ENCODE measurements at places on chromosomes 12 and 14.
A peak's percentile ranks its signal among the peaks of the same experiment; 100 is the strongest.

DNA sequence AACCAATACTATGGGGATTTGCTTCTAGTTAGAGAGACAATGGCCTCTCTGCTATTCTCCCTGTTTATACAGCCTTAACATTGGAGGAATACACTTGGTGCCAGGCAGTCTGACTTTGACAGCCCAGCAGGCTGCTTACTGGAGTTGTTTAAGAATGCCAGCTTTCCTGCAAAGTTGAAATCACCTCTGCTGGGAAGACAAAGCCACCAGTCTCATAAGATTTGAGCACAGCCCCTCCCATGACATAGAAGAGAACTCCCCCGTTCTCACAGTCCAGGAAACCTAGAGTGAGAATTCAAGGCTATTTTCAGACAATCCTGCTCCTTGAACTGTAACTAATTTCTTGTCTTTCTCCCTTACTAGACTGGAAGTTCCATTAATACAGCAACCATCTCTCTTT, 21.1 kb upstream of the CATSPERB start:
- no peak for DNase-seq

DNA sequence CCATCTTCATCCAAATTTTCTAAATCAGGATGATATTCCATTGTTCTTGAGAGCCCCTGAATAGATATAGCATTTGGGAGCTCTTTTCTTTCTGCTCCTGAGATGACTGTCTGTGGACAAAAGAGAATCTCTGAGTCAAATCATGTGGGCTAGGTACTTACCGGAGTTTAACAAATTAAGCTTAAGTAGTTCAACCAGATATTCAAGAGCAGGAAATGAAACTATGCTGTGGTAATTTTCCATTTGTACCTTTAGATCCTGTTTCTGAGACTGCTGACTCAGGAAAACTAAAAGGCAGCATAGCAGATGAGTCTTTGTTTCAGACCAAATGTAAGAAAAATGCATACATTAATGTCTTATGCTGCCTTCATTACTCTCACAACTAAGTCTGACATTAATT, at the start of gene CLEC7A:
Gene CLEC7A (minus strand): TSS at position 158 of the 400 bp plus-strand sequence. CDS start 117 bp downstream, at position 41.
- no peak for DNase-seq

DNA sequence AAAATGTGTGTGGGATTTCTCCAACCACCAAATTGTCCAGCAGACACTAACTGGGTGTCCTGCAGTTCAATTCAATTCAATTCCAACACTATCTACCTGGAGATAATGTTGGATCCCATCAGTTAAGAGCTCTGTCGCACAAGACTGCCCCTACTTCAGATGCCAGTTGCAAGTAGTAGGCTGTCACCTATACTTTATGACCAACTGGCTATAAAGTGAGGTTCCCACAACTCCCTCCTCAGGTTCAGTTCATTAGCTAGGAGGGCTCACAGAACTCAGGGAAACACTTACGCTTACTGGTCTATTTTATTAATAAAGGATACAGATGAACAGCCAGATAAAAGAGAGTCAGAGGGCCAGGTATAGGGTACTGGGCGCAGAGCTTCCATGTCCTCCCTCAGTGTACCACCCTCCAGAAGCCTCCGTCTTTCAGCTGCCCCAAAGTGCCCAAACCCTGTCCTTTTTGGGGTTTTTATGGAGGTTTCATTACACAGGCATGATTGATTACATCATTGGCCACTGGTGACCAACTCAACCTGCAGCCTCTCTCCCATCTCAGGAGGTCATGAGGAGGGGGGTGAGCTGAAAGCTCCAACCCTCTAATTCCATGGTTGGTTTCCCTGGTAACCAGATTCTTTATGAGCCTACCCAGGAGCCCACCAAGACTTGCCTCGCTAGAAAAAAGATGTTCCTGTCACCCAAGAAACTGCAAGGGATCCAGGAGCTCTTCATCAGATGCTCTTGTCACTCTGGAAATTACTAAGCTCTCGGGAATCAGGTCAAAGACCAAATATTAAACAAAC, 7.5 kb upstream of the SERPINA5 start:
- no peak for DNase-seq

DNA sequence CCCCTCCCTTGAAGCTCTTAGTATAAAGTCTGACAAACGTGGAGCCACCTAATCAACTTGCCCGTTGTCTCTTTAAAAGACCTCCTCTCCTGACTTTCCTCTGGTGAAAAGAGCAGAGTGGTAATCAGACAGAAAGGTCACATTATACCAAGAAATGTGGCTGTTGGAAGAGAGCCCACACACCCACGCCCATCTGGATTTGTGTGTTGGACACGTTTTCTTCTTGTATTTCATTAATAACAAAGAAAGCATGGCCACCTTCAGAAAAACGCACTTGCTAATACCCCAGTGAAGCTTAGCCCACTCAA, 41.3 kb downstream of the CCDC60 start:
- DNase-seq, result no peak

GRCh38 chr14:23359722-23360447, 5.1 kb downstream of the EFS start:
- DNase-seq, result no peak

GRCh38 chr14:24362241-24362960, 5.6 kb upstream of the NFATC4 start:
- peak; percentile 74 for DNase-seq

- no peak for DNase-seq
Observed at GRCh38 chr14:103538291-103539055, 9.5 kb downstream of the TRMT61A start.

- DNase-seq, result no peak
Observed at GRCh38 chr12:124758266-124759220, 105.1 kb downstream of the SCARB1 start.

DNA sequence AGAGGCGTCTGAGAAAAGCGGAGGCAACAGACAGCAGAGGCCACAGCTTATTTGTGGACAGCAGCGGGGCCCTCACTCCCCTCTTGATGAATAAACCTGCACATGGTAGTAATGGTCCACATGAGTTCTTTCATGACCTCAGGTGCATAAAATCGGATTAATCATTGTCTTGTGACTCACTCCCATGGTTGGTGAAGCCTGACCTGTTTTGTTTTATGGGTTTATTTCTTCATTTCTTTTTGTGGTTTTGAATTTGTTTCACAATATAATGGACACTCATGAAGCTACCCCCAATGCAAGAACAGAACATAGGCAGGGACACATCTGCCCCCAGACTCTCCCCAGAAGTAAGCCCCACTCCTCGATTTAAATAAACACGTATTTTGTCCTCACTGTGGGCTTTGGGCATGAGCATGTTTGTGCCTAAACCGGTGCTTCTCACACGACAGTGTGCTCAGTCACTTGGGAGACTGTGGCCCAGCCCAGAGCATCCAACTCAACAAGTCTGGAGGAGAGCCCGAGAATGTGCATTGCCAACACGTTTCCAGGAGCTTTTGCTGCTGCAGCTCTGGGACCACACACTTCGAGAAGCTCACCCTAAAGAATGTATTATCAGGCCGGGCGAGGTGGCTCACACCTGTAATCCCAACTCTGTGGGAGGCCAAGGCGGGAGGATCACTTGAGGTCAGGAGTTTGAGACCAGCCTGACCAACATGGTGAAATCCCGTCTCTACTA, 116.1 kb downstream of the SCARB1 start:
- DNase-seq, result peak; percentile 90

- no peak for DNase-seq
Observed at GRCh38 chr12:111238075-111238734, 130.7 kb downstream of the PHETA1 start.

DNA sequence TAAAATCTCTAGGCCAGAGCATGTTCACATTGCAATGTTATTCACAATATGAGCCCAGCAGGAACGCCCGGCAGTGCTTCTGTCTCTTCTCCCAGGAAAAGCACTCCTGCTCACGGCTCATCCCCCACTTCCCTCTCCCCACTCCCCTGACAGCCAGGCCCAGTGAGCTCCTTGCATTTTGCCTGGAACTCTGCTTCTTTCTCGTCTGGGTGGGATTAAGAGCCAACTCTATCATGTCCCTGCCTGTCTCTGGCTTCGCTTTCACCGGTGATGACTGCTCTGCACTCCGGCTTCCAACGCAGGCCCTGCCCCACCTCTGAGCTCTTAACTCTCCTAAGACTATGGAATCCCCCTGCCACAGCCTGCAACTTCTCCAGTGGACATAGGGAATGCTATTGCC, 2.5 kb downstream of the PLEK2 start:
- no peak for DNase-seq

DNA sequence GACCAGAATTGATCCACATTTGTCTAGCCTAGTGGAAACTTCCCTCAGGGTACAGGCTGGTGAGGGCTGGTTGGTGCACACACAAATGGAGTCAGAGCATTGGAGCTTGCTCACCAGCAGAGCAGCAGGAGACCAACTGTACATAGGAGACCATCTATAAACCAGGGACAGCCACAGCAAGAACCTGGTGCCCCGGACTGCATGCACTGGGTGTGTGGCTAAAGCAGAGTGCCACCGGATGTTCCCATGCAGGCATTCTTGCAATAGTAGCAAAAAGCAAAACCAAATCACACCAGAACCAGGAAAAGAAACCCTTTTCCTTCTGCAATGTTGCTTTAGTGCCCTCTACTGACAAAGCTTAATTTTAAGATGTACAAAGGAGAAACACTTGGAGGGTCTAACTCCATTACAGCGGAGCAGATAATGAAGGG, 136.4 kb downstream of the MDGA2 start:
- no peak for DNase-seq

DNA sequence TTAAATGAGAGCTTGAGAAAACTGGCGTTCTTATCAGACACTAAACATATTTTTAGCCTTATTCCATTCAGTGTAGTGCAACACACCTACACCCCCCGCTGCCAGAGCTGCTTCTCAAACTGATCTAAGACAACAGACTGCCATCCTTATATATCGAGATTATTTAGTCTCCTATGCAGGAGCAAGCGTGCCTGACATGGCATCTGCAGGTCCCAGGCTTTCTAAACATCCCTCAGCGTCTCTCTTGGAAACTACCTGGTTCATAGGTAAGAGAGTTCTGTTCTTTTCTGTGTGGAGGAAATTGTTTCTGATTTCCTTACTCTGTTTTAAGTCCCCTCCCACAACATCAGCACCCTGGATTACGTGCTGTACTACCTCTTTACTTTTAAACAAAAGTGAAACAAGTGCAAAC, 117.1 kb upstream of the PTPRB start:
- DNase-seq, result no peak

DNA sequence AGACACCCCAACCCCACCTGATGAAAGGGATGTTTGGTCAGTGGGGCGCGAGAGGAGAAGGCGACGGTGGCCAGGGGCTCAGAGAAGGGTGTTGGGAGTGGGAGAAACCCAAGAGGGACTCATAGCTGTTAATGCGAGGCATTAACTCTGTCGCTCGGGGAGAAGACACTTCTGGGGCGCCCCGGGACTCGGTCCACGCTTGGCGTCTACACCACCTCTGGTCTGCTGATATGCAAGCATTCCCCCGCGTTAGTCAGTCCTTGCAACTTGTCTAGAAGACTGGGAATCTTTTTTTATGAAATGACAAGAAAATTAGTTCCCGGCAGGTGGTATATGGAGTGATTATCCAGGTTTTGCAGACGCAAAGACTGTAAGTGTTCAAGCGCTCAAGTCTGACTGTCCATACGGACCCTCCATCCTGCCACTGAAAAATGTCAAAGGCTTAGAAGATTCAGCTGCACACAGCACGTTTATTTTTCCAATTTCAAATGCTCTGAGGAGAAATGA, 360 bp upstream of the SLC35F4 start:
- DNase-seq, result no peak

DNA sequence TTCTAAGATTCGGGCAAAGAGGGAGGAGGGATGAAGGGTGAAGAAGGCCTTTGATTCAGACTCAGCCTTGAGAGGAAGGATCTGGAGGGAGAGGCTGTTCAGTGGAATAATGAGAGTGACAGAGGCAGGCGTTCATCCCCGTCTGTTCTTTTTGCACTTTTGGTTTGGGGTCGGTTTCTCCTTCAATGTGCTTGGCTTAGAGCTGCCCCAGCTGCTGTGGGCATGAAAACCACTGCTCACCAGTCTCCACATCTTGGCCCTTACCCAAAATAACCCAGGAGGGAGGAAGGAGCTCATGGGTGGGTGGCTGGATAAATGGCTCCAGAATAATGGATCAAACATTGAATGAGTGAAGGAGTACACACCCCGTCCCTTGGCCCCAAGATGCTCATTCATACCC, 261.7 kb upstream of the FKBP4 start:
- DNase-seq, result no peak

- DNase-seq, result no peak
Observed at GRCh38 chr14:79426103-79426755, 785.1 kb downstream of the DIO2 start.

- no peak for DNase-seq
Observed at GRCh38 chr12:43336962-43337555, 214.9 kb downstream of the ADAMTS20 start.

GRCh38 chr14:23252006-23252405, 14.3 kb downstream of the RNF212B start:
- DNase-seq, result no peak

GRCh38 chr12:89856431-89856830, 147.8 kb upstream of the ATP2B1 start:
- peak; percentile 40 for DNase-seq

DNA sequence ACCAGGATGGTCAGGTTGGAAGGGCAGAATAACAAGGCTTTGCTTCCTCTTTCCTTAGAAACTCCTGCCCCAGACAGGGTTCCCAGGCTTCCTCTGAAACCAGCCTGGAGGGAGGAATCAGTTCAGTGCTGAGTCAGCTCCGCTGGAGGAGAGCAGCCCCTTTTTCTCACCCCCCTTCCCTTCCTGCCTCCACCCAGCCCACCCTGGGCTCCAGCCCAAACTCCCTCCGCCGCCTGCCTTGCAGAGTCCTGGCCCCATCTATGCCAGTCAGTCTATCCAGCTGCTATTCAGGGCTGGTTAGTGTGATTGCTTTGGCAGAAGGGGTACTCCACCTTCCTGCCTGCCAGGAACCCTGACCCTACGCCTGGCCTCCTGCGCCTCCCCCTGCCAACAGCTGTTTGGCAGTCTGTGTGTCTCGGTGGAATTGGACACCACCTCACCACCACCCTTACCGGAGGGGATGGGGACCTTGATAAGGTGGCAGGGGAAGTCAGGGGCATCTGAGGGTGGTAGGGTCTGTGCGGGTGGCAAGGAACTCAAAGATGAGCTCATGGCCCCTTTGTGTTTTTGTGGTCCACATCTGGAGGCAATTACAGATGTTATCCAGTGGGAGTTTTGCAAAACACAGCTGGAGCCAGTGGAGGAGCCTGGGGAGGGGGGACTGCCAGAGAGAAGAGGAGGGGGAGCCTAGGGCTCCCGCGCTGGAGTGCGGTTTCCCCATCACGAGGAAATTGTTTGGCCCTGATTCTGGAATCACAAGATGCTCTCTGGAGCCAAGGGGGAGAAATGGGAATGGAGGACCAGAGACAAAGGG, 12.2 kb downstream of the MMP14 start:
- peak; percentile 77 for DNase-seq

- no peak for DNase-seq
Observed at GRCh38 chr12:100555722-100556121, 17.8 kb upstream of the GAS2L3 start.

DNA sequence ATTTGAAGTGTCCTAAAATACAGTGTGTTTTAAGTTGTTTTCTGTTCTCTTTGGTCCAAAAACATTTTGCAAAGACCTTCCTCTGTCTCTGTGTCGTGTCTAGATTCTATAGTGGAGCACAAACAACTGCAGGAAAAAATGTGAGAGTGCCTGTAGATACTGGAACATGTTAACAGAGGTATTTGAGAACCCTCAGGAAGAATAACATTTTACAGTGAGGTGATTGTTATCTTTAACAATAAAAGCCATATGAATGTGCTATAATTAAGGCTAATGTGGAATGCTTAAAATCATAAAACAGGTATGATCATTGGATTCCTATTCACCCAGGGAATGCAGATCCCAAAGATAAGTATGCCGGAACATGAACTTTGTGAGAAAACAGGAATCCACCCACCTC, 98.0 kb downstream of the SAMD4A start:
- DNase-seq, result no peak

GRCh38 chr12:118102070-118102469, 1.7 kb downstream of the VSIG10 start:
- DNase-seq, result no peak

GRCh38 chr12:49556391-49557186, 11.4 kb downstream of the MCRS1 start:
- DNase-seq, result no peak

Data from GM04504 (cell line).